NCI-H1092 treated with DMSO at 0.1 percent for 48 hours (cell line): ENCODE measurements at places on chromosomes 3 and 15.
A peak's percentile ranks its signal among the peaks of the same experiment; 100 is the strongest.

GRCh38 chr15:75801859-75802593, 41.2 kb upstream of the UBE2Q2 start:
- DNase-seq: peak; percentile 44

DNA sequence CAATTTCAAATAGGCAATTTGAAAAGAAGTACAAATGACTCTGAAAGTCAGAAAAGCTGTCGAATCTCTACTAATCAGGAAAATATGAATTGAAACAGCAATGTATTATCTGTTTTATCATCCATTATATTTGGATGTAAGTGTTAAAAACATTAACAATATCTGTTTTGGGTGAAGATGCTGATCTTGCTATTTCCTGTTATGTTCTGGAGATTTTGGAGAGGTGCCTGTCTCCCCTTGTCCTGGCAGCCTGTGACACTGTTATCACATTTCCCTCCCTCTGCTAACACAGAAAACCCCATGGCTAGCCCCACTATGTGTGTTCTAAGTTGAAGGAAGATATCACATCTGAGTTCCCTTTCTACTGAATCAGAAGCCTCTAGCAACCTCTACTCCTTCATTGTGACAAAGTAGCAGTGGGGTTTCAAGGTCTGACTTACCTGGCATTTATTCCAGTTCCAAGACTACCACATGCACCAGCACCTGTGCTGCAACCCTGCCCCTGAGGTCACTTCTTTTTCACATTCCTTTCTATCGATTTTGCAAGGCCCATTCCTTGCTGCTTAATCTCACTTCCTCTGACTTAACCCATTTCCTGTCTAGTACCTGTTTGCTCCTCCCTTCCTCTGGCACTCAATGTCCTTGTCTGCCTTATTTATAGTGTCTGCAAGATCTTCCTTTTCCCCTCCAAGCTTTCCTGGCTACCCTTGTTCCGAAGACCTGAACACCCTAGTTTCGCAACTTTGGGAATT, 95.5 kb upstream of the COL8A1 start:
- DNase-seq: no peak

DNA sequence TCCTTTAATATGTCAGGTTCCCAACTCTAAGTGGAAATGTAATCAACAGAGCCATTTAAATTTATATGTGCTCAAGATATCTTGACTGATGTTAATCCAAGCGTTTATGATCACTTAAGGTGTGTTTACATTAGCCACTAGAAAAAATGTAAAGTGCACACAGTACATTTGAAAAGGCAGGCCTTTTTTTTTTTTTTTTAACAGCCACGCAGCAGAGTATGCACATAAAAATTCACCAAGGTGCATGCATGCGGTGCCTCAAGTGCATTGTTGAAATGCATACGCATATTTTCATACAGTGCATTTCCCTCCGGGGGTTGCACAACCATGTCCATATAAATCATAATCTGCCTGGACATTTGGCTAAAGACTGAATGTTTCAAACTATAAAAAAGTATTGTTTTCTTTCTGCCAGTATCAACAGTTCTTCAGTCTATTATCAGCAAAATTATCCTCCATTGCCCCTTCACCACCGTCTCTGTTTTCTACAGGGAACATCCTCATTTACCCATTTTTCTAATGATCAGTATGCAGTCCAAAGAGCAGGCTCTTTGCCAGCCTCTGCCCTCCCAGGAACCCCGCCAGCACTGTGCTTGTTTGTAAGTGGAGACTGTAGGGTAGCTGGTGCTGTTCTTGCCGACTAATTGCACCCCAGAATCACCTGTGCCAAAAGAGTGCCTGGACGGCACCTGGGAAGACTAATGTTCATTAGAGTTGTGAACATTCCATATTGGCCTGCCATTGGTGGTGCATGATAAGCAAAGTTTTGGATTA, 611.2 kb upstream of the CFAP20DC start:
- DNase-seq: peak; percentile 65

GRCh38 chr3:45848392-45848791, 6.5 kb upstream of the LZTFL1 start:
- no peak for DNase-seq

GRCh38 chr15:74855857-74856256, 12.9 kb upstream of the ULK3 start:
- no peak for DNase-seq

DNA sequence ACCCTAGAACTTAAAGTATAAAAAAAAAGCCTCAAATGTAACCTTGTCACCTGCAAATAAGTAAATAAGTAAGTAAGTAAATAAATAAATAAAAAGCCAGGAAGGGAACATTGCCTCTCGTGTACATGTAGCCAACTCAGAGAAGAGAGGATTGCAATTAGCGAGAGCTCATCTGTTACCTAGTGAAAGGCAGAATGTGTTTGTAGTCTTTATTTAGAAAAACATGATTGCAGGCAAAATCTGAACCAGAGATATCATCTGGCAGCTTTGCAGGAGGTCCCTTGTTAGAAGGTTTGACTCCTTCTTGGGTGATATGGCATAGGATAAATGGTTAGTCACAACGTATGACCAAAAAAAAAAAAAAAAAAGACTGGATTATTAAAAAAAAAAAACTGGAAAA, 71.6 kb upstream of the SYN2 start:
- no peak for DNase-seq

GRCh38 chr15:66251790-66252684, 1.5 kb downstream of the MEGF11 start:
- DNase-seq: no peak

- no peak for DNase-seq
These were observed 144.2 kb upstream of the ARHGEF26 start for GRCh38 chr3:153976891-153977554.

- DNase-seq: no peak
These were observed 61.9 kb downstream of the TRPM7 start for GRCh38 chr15:50624616-50625168.

GRCh38 chr3:50487181-50487580, 16.3 kb downstream of the CACNA2D2 start:
- DNase-seq: no peak

GRCh38 chr3:117939425-117940027, 1095.1 kb downstream of the IGSF11 start:
- no peak for DNase-seq

- DNase-seq: no peak
These were observed 60.1 kb downstream of the RAD18 start for GRCh38 chr3:8903191-8903590.

DNA sequence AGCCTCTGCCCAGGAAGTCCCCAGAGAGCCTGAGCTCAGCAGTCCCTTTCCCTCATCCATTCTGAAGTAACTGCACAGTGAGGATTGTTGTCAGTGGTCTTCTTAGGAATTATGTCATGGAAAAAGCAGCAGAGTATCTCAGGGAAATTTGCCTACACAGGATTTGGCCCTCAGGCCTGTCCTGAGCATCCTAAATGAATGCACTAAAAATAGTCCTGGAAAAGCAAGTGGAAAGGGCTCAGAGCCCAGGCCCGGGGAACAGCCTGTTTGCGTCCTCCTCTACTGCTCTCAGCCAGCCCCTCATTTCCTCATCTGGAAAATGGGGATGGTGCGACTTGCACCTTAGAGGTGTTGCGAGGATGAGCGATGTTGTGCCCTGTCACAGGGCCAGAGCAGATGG, 21.6 kb downstream of the LYSMD4 start:
- no peak for DNase-seq

GRCh38 chr15:83837945-83838571, 184.1 kb downstream of the ADAMTSL3 start:
- DNase-seq: no peak

DNA sequence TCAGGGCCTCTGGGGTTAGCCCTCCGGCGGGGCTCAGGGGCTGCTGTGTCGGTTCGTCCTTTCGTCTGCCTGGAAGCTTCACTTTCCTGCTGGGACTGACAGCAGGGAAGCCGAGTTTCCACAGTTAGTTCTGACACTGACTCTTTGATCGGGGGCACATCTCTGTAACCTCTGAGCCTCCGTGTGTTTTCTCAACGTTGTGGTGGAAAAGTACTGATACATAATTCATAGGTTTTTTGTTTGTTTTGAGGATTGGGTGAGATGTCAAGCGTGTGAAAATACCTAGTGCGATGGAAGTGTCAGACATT, 481 bp downstream of the AP4E1 start:
- DNase-seq: no peak

DNA sequence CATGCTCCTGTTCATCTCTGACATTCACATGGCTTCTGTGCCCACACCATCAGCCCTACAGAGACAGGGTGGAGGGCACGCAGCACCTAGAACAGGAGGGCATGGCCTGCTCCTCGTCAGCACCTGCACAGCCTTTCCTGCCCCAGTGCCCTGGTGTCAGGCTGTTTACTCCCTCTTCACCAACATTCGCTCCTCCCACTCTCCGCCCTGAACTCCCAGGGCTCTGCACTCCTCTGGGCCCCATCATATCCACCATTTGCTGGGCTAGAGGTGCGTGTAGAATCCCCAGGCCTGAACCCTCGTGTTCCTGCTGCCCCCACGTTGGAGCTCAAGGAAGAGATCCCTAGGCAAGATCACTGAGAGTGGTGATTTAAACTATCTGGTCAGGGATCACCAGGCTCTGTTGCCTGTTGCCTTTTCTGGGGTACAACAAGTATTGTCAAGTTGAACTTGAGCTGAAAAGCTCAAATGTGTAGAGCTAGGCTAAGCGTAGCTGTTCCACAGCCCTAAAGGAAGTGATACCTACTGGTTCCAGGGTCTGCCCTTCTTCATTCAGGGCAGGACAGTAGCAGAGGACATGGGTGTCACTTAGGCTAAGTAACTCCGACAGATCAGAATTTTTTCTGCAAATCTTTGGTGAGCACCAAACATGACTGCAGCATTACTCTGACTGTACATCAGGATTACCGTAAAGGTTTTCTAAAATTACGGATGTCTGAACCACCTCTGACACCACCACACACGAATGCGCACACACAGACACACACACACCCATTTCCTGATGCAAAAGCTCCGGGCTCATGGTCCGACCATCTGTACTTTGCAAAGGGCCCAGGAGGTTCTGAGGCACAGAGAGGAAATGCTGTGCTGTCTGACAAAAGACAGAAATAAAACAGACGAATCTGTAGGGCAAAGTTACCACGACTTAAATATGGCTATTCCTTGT, 43.7 kb upstream of the GNB5 start:
- no peak for DNase-seq

DNA sequence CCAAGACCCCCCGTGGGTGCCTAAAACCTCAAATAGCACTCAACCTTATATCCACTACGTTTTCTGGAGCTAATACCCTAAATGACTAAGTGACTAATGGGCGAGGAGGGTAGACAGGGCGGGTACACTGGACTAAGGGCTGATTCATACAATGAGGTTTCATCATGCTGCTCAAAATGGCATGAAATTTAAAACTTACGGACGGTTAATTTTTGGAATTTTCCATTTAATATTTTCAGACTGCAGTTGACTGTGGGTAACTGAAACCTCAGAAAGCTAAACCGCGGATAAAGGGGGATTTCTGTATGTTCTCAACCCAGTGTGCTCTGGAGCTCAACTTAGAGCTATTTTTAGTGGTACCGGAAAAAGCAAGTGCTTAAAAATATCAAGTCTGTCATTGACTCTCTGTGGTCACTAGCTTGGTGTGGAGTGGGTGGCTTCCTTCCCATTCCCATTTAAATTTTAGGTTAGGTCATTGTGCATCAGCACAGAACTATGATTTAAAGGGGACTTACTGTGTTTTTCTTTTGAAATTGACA, 72.9 kb downstream of the LRRC28 start:
- no peak for DNase-seq

GRCh38 chr15:55993804-55994560, 570 bp upstream of the NEDD4 start:
- DNase-seq: peak; percentile 51

GRCh38 chr3:114861666-114862065, 285.4 kb downstream of the ZBTB20 start:
- no peak for DNase-seq

- DNase-seq: no peak
These were observed 207.6 kb downstream of the CHST2 start for GRCh38 chr3:143326983-143327778.

GRCh38 chr3:43465109-43465508, 156.7 kb downstream of the ANO10 start:
- DNase-seq: no peak

- DNase-seq: no peak
These were observed 44.3 kb upstream of the UBE2E1 start for GRCh38 chr3:23761440-23761896.

DNA sequence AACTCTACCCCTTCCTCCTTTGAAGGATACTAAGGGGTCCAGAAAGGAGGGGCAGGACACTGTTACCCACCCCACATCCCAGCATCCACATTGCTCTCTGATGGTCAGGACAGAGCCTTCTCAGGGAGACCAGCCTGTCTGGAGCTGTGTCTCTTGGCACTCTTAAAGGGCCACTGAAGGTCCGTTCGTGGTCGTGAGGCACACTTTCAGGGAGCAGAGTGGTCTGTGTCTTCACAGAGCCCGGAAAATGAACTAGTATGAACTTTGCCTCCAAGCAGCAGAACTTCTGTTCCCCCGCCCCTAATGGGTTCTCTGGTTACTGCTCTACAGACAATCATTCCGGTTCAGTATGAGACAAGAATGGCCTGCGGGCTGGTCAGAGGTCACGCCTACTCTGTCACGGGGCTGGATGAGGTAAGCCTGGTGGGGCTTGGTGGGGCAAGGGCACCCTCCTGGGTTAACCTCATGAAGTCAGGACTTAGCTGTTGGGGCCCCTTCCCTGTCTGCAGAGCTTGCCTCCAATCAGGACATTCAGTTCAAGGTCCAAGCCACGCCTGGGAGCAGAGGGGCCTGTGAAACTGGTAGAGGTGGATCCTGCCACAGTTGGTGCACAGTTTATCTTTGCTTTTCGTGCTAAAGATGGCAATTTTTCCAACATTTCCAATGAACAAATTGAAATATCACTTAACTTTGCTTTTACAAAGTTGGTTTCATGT, 33.2 kb downstream of the CAPN3 start:
- no peak for DNase-seq

GRCh38 chr15:70559265-70560239, 203.8 kb downstream of the UACA start:
- DNase-seq: no peak

GRCh38 chr3:13072600-13073325, 466 bp downstream of the IQSEC1 start:
- peak; percentile 78 for DNase-seq

GRCh38 chr3:16092923-16093322, 81.6 kb upstream of the GALNT15 start:
- DNase-seq: no peak

GRCh38 chr15:84955089-84955848, 26.4 kb upstream of the PDE8A start:
- peak; percentile 11 for DNase-seq
